ENCODE measurements at places on chromosomes 5 and 9.

DNA sequence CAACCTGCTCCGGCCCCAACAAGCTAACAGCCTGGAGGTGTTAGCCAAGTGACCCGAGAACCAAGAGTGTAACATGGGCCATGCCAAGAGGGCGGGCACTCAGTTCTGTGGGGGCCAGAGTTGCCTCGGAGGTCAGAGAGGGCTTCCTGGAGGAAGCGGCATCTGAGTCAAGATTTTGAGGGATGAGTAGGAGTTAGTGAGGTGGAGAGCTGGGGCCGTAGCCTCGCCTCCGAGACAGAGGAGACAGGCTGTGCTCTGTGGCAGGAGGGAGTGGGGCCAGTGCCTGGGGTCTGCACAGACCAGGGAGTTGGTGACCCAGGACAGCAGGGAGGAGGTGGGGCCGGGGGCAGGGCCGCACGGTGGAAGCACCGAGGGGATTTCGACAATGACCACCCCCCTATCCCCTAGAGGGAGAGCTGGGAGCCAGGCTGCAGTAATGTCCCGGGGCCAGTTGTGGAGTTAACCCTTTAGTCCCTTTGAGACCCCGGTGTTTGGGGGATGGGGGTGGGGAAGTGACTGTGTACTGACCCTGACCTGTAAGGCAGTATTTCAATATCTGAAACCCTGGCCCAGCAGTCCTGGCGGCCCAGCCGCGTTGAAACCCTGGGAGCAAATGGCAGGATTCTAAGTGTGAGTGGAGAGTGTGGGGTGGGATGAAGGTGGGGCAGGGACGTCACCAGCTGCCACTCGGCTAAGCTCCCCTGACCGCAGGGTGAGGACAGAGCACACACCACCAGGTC, 148.7 kb upstream of the COL5A1 start:
- DNase-seq, result no peak

DNA sequence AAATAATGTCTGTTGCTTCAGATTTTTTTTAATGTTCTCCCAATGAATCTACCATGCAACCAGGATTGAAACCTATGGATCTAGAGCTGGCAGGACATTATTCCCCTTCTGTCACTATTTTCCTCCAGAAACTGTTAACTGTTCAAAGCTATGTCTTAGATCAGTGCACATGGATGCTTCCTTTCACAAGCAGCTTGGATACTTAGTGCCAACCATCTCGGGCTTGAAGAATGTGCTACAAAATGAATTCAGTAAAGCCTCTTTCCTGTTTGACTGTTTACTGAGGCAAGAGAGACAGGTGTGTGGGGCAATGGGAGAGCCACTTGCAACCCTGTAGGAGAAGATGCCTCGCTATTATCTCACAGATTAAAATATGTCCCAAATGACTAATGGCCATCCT, 774.8 kb downstream of the KCTD16 start:
- no peak for DNase-seq

DNA sequence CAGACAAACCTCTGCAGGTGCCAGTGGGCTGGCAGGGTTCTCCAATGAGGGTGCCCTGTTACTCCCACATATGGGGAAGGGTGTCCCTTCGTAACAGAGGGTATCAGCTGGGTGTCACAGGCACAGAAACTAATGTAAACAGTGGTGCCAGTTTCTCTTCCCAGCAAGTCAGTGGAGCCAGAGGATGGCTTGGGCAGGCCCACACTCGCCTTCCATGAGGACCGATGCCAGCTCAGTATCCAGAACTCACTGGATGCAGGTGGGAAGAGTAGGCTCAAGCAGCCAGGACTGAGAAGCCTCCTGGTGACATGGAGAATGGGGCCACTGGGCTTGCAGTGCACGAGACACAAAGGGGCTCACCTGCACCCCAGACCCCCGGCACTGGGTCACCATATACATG, 30.4 kb downstream of the FSTL4 start:
- no peak for DNase-seq

GRCh38 chr9:38137342-38137741, 68.3 kb upstream of the SHB start:
- no peak for DNase-seq

GRCh38 chr9:97961361-97961760, 21.8 kb upstream of the ANP32B start:
- DNase-seq, result no peak

- DNase-seq, result no peak
Measured at GRCh38 chr9:113928269-113928668, 52.2 kb downstream of the ZNF618 start.

GRCh38 chr5:146205499-146206202, 2.2 kb downstream of the RBM27 start:
- DNase-seq, result no peak

GRCh38 chr9:129141066-129142041, 30.1 kb downstream of the PTPA start:
- no peak for DNase-seq

- no peak for DNase-seq
Measured at GRCh38 chr9:133932633-133933032, 59.5 kb downstream of the VAV2 start.

- DNase-seq, result no peak
Measured at GRCh38 chr9:86341007-86341491, 13.2 kb downstream of the TUT7 start.

- DNase-seq, result peak; percentile 64
Measured at GRCh38 chr9:136122425-136123383, 4.0 kb upstream of the TMEM250 start.

GRCh38 chr9:85055506-85056202, 386.1 kb downstream of the NTRK2 start:
- no peak for DNase-seq

DNA sequence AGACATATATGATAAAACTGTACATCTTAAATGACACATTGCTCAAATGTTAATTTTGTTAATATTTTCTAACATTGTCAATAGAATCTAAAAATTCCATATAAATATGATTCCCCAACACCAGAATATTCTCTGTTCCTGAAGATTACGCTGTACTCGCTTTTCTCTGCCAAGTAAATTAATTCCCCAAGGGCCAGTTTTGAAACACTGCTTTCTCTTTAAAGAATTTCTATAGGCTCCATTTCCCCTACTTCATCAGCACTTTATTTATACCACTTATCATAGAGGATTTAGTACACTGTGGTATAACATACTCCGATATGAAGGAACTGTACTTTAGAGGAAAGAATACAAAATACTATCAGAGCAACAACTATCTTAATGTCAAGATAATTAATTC, 101.4 kb upstream of the ACOT12 start:
- no peak for DNase-seq

GRCh38 chr5:128019391-128019790, 64.2 kb upstream of the SLC12A2 start:
- DNase-seq, result no peak

- DNase-seq, result no peak
Measured at GRCh38 chr5:123690821-123691220, 178.8 kb downstream of the CSNK1G3 start.

- no peak for DNase-seq
Measured at GRCh38 chr5:149128023-149128875, 13.0 kb upstream of the ABLIM3 start.

DNA sequence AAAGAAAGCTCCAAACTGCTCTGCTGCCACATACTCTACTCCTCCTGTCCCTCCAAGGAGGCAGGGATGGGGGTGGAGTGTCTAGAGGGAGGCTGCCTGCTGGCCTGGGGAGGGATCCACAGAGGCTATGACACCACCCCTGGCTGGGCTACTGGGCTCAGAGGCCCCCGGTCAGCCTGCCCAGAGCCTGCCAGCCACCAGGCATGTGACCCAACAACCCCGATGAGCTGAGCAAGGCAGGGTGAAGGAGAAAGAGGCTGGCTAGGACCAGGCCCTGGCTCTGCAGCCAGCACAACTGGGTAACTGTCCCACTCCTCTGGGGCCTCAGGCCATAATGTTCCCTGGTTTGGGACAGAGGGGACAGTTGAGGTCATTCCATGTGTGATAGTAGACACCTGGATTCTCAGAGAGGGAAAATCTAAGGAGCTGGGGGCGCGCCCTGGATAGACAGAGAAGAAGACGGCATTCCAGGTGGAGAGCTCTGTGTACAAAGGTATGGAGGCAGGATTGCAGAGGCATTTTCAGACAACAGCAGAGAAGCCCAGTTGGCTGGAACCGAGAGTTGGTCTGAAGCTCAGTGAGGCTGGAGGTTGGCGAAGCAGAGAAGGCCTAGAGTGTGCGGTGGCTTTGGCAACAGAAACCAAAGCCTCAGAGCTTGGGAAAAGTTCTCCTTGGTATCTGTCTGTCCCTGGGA, 33.8 kb upstream of the IL17B start:
- no peak for DNase-seq

DNA sequence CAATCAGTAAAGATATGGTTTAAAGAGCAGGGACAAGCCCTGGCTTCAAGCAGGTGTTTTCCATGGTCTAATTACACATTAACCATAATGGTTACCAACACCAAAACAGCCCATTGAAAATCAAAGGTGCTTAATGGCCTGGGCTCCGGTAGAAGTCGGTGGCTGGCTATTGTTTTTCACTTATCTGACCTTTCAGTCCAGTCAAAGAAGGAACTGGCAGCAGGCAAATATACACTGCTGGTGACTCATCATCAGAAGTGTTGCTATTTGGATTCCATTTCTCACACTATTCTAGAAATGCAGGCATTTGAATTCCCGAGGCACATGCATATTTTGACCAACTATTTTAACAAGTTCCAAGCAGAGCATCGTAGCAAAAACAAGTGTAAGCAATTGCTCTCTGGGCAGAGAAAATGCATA, 26.3 kb upstream of the GABRP start:
- DNase-seq, result no peak

- no peak for DNase-seq
Measured at GRCh38 chr9:95004411-95005277, 278.1 kb downstream of the AOPEP start.

DNA sequence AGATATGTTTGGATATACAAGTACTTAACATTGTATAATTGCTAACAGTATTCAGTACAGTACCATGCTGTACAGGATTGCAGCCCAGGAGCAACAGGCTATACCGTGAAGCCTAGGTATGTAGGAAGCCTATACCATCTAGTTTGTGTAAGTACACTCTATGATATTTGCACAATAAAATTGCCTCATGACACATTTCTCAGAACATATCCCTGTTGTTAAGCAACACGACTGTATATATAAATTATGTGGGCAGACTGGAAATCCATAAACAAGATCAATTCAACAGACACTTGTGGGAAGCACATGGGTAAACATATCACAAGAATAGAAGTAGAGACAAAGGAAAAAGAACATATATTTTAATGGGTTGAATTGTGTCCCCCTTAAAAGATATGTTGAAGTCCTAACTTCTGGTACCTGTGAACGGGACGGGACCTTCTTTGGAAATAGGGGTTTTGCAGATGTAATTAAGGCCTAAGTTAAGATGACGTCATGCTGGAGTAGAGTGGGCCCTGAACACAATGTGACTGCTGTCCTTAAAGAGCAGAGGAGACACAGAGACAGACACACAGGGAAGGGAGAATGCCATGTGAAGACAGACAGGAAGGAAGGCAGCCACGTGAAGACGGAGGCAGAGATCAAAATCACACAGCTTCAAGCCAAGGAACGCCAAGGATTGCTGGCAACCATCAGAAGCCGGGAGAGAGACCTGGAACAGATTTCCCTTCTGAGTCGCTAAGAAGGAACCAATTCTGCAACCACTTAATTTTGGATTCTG, 76.3 kb downstream of the SCAI start:
- no peak for DNase-seq

DNA sequence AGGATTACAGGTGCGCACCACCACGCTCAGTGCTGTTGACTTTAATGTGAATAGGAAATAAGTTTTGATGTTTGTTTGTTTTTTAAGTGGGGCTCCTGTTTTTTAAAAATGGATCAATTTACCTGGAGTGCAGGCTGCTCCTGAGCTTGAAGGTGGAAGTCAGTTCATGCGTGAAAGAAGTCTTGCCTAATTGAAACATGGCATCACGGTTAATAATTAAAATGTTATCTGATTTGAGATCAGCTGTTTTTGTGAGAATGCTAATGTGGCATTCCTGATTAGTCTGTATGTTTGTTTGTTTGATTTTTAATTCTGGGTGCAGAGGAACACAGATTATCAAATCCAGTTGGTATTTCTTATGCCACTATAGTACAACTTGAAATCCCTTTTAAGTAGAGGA, 6.5 kb downstream of the SFXN1 start:
- DNase-seq, result no peak

DNA sequence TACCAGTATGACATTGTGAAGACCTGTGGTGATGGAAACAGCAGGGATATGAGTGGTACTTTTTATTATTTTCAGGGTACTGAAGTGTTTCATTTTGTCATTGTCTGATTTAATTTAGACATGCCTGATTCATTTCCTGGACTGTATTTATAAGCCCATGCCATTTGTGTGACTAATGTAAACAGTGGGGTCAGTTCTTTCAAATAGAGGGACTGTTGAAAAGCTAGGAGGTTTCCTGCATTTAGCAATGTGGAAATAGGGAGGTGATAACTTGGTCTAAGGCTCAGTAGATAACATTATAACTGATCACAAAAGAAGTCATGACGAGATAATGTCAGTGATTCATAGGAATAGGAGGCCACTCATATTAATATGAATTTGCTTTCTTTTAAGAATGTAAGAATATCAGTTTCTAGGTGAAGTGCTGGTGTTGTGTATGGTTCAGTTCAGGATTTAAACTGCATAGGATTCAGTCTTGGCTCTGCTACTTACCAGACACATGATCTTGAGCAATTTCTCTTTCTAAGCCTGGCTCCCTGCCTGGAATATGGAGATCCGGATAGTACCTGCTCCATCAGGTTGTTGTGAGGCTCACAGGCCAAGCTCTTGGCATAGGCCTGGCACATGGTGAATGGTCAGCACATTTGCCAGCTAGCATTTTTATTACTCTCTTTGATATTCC, 7.5 kb downstream of the RASGRF2 start:
- no peak for DNase-seq

DNA sequence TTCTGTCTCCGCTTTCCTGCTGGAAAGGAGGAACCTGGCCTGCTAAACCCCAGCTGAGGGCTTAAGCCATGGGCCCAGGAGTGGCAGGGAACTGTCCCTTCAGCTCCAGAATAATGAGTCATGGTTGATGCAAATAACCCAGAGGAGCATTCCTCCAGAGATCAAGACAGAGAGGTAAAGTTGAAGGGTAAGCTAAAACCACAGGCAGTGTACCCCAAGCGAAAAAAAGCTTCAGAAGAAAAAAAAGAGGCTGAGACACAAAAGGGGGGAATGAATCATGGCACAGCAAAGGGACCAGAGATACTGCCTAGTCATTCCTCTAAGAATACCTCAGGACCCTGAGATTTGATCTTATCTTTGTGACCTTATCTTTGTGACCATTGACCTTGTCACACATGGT, 199.5 kb upstream of the TAS2R1 start:
- no peak for DNase-seq

GRCh38 chr9:133233681-133234432, 24.8 kb upstream of the OBP2B start:
- no peak for DNase-seq

DNA sequence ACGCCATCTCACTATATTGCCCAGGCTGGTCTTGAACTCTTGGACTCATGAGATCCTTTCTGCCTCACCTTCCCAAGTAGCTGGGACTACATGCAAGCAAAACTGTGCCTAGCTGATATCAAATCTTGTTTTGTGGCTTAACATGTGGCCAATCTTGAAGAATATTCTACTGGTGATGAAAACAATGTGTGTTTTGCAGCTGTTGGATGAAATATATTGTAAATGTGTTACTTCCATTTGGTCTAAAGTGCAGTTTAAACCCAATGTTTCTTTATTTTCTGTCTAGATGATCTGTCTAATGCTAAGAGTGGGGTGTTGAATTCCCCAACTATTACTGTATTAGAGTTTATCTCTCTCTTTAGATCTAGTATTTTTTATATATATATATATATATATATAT, 73.1 kb downstream of the RNF130 start:
- no peak for DNase-seq

Data from effector CD8-positive, alpha-beta T cell (primary cell).